ENCODE measurements at places on chromosomes 16 and 17.

GRCh38 chr16:84527532-84528269, 23.2 kb upstream of the MEAK7 start:
- DNase-seq, result no peak

GRCh38 chr17:67982686-67983382, 13.4 kb downstream of the C17orf58 start:
- DNase-seq, result no peak

- DNase-seq, result no peak
Observed at GRCh38 chr17:81502471-81503017, 10.1 kb downstream of the ACTG1 start.

- peak; percentile 31 for DNase-seq
Observed at GRCh38 chr16:49456763-49457162, 83.2 kb downstream of the C16orf78 start.

DNA sequence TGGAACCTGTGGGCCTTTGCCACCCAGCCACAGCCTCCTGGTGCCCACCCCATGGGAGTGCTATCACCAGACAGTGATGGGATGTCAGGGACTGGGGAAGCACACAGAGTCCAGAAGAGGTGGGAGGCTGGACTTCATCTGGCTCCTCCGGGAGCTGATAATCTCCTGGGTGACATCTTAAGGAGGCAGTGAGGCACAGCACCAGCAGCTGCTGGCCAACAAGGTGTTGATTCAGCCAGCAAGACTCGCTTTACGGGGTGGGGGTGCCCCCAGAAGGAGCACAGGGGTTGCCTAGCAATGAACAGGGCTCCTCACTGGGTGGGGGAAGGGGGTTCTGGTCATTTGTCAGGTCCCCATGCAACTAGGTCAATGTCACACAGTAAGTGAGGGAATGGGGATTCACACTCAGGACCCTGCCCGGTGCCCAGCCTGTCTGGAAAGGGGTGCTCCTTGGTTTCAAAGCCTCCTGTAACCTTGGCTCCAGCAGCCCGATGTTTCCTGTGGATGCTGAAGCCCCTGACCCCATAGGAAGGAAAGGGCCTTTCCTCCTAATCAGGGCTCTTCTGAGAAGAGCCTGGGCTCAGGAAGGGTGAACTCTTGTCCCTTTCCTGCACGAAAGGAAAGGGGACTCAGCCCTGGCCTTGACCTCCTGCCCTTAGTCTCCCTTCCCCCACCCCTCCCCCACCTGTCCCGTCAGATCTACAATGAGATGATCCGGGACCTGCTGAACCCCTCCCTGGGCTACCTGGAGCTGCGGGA, 17.7 kb downstream of the KIF19 start:
- DNase-seq, result no peak

- no peak for DNase-seq
Observed at GRCh38 chr16:86878236-86879080, 300.1 kb downstream of the FOXL1 start.
